Stimulated activated CD8-positive, alpha-beta memory T cell treated with anti-CD3 and anti-CD28 coated beads, Interleukin-15, amount 100 ng/mL, for 4 hours (primary cell): ENCODE measurements at places on chromosomes 2 and 18.

DNA sequence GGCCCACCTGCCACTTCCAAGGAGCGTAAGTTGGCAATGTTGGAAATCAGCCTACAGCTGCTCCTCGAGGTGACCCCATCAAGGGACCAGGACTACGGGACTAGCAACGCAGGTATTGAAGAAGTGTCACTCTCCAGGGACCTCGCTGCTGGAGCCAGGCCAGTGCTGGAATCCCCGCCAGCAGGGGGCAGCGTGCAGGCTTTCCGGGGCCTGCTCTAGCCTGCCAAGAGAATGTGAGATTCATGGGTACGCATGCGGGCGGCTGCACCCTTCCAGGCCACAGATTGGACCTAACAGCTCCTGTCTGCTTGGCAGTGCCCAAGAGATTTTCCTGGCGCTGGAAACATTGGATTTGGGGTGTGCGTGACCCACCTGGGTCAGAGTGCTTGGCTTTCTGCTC, 182.8 kb upstream of the RAB12 start:
- no peak for DNase-seq

DNA sequence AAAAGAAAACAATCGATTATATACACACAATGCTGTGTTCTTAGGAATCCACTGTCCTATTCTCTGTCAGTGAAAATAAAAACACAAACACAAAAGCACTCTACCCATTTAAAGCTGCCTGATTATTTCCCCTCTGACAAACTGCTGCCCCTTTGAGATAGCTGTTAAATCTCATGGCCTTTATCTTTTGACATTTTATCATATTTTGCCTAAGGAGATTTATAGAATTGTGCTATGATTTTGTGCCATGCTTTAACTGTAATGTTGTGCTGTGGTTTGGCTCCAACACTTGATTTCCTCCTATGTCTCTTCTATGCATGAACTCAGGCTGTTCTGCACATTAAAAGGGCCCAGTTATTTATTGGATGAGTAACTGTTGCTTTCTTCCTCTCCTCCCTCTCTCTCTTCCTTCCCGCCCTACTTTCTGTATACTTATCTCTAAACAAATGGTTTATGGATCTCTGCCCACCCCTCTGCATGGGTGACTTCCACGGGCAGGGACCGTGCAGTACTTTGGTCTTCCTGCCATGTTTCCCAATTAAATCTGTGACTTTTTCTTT, 1096.6 kb downstream of the TSN start:
- DNase-seq: no peak

DNA sequence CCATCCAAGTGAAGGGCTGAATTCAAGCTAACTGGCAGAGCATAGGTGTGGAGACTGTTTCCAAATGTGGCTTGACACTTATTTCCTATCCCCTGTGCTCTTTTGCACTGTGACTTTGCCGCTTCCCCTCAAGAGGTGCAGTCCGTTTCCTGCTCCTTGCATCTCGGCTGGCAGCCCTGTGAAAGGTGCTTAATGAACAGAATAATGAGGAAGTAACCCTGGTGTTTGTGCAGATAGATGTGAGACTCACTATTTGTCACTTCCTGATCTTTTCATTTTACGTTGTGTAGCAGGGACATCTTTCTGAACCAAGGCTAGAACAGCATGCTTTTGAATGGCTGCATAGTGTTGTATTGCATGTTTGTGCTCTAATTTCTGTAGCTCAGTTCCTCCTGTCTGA, 60.8 kb downstream of the CEP192 start:
- DNase-seq: no peak

DNA sequence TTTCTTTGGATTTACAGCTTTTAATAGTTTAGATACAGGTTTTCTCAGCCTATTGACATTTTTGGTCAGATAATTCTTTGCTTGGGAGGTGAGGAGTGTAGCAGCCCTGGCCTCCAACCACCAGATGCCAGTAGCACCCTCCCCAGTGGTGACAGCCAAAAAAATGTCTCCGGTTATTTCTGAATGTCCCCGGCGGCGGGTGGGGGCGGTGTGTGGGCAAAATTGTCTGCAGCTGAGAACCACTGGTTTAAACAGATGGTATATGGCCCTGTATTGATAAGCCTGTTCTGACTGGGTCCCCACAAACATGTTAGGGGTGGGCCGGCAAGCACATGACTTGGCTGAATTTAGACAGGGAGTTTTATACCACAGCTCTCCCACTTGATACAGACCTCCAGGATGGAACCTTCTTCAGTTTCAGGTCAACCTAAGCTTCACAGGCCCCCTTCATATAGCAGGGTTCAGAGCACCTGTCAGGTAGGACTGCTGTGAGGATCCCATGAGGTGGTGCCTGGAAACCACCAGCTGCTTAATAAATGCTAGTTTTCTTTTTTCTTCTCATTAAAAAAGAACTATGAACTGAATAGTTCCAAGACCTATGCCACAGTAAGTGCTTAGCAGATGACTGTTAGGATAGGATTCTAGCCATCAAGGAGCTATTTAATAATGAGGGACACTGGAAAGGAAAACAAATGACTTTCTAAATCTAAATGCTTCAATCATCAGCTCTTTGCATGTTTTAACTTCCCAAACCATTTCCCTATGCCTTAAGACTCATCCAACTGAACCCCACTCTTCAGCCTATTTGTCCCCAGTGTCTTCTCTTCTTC, 18.1 kb downstream of the LPIN2 start:
- DNase-seq: no peak

DNA sequence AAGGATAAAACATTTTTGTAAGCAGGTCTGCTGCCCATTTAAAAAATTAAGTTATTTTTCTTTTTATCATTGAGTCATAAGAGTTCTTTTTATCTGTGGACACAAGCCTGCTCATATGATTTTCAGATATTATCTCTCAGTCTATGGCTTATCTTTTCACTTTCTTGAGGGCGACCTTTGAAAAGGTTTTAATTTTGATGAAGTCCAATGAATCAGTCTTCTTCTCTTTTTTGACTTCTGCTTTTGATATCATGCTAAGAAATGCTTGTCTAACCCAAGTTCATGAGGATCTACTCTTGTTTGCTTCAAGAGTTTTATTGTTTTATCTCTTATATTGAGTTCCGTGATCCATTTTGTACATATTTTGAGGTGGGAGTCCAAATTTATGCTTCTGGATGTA, 36.5 kb downstream of the PSMD14 start:
- DNase-seq: no peak

- no peak for DNase-seq
These were observed 333.3 kb downstream of the SLC8A1 start for GRCh38 chr2:40118622-40119021.

GRCh38 chr2:36858551-36859365, 107.6 kb downstream of the STRN start:
- DNase-seq: no peak
